Mesothelial cell of epicardium (in vitro differentiated cells): ENCODE measurements at places on chromosomes 13 and 19.

GRCh38 chr19:14004619-14005348 lies 1.3 kb downstream of the RFX1 start:
- no peak for DNase-seq

DNA sequence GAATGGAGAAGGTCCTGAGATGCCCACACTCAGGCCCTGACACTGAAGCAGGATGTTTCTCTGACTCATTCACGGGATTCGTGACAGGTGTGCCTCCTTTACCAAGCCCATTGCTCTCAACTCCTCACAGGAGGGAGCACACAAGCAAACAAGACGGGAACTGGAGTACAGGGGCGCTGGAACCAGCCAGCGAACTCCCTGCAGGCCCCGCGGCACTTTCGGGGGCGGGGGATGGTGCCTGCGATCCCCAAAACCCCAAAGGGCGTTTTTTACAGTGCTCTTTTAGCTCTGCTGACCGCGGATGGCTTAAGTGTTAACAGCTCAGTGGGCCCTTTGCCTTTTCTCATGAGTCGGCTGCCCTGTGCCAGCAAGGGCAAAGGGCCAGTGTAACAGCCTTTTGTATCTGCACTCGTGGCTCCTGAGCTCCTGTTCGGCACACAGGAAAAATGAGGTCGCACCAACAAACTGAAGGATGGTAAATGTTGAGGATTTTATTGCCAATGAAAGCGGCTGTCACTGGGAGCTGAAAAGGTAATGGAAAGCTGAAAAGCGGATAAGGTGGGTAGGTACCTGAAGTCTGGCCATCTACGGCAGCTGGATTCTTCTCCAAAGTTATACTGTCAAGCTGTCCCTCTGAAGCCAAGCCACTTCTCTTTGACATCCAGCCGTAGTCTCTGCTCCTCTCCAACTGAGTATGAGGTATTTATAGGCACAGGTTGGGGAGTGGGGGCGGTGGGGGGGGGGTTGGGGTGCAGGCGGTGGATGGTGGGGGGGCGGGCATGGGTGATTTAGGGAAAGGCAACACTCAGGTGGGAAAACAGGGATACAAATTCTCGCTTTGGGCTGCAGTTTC lies 65.0 kb upstream of the TRPC4 start:
- no peak for DNase-seq

DNA sequence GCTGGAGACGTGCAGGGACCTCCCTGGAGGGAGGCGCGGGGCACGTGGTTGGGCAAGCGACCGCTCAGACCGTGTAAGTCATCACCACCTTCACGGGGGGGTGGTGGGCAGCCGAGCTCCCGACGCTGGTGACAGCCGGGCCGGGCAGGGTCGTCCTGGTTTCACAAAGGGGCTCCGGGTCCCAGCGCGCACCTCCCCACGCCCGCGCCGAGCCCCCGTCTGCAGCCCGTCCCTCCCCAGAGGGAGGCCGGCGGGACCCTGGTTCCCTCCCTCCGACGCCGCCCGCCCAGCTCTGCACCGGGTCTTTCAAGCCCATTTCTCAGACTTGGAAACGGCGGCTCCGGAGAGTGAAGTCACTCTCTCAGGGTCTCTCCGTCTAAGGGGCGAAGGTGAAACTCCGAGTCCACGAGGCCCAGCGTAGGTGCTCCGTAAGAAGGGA lies 729 bp upstream of the ARID3A start:
- no peak for DNase-seq

DNA sequence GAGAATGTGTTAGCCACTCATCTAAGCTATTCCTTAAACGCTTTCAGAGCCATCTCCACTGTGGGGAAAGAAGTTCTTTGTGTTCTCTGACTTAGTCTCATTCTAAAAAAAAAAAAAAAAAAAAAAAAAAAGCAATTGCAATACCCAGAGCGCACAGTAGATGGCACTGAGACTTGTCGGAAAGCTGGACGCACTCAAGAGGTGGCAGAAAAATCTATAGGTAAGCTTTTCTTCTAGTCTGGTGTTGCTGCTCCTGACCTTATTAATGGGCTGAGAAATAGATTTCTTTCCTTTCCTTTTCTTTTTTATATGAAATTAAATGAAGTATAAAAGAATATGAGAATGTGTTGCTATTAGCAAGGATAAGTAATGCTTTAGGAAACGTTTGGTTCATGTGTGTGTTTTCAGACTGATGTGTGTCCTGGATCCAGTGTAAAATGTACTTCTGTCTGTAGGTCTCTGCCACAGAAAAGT lies 4.7 kb upstream of the GJB2 start:
- DNase-seq, result no peak

DNA sequence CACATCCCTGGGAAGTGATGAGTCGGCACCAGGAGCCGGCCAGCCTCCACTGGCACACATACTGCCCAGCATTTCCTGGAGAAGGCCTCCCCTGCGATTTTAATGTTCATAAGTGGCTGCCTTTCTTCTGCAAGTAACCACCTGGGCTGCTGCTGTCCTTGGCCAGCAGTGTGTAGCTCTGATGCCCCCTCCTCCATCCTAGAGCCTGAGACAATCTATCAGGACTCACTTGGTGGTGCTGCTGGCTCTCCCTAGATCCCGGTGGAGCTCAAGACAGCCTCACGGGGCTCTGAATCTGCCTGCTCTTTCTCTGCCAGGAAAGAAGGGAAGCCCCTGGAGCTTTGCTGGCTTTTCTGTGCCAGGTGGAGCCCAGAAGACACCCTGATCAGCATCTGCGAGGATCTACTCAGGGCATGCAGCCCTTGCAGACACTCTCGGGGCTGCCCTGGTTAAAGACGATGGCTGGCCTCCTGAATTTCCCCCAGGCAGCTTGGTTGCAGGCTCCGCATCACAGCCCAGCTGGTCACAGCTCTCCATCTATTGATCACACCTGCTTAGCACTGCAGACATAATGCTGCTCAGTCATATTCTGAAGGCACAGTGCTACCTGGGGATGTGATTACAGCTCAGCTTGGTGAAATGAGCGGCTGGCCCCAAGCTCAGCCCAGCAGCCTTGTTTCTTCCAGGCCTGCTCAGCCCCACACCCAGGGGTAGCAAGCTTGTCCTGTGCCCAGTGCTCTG lies 122.3 kb downstream of the ZDHHC20 start:
- DNase-seq, result no peak

GRCh38 chr13:59358014-59358413 lies 805.7 kb downstream of the DIAPH3 start:
- no peak for DNase-seq

DNA sequence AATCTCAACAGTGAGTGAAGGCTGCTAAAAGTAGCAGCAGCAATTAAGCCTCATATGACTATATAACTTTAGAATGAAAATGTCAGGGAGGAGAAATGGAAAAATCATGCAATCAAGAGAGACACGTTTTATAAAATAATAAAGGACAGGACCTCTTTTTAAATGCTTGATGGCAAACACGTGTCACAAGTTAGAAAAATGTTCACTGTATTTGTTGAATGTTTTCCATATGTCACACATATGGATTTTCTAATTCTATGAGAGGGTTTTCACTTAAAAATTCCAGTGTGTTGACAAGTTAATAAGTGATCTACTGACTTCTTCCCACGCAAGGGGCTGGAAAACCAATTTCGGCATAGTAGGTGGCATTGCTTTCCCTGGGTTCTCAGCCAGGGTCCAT lies 27.7 kb upstream of the KCTD12 start:
- DNase-seq, result no peak

DNA sequence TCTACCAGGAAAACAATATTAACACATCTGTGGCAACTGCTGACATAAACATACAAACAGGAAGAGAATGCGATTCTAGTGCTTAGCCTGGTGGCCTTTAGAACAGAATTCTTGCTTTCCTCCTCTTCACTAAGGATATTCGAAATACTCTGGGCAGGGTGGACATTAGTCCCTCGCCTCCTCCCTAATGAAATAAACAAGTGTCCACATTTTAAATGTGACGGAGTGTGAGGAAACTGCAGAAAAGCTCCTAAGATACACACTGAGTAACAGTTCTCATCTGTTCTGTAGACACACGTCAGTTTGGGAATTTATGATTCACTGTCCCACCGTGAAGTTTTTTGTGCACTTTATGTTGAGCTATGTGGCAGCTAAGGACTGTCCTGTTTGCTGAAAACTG lies 639 bp downstream of the STARD13 start:
- no peak for DNase-seq

- no peak for DNase-seq
Measured at GRCh38 chr19:53462861-53463260, 4.7 kb upstream of the ZNF813 start.

DNA sequence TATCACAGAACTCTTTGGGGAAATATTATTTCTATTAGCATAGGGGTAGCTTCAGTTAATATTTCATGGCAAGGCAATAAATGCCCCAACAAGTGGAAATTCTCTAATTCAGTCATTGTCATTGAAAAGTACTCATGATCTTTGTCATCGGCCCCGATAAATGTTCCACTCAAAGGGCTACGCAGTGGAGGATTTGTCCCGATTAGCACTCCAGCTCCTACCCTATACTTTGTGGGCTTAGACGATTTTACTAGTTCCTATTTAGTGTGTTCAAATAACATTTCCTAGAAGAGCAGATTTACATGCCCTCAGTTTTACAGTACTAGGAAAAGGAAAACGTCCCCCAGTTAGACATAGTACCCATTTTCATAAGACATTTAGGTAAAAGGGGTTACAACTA lies 38.0 kb upstream of the ATP12A start:
- no peak for DNase-seq

- DNase-seq, result no peak
Measured at GRCh38 chr19:29268721-29269393, 55.9 kb upstream of the UQCRFS1 start.

DNA sequence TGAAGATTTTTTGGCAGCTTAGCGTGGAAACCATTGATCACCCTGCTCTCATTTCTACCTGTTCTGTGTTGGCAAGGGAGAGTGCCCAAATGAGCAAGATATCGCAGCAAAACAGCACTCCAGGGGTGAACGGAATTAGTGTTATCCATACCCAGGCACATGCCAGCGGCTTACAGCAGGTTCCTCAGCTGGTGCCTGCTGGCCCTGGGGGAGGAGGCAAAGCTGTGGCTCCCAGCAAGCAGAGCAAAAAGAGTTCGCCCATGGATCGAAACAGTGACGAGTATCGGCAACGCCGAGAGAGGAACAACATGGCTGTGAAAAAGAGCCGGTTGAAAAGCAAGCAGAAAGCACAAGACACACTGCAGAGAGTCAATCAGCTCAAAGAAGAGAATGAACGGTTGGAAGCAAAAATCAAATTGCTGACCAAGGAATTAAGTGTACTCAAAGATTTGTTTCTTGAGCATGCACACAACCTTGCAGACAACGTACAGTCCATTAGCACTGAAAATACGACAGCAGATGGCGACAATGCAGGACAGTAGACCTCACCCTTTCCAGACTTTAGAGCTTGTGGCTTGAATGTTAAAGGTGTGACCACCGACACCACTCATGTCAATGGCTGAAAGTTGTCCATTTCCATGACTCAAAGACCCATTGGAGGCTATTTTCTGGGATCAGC lies 5.8 kb downstream of the CEBPG start:
- no peak for DNase-seq

DNA sequence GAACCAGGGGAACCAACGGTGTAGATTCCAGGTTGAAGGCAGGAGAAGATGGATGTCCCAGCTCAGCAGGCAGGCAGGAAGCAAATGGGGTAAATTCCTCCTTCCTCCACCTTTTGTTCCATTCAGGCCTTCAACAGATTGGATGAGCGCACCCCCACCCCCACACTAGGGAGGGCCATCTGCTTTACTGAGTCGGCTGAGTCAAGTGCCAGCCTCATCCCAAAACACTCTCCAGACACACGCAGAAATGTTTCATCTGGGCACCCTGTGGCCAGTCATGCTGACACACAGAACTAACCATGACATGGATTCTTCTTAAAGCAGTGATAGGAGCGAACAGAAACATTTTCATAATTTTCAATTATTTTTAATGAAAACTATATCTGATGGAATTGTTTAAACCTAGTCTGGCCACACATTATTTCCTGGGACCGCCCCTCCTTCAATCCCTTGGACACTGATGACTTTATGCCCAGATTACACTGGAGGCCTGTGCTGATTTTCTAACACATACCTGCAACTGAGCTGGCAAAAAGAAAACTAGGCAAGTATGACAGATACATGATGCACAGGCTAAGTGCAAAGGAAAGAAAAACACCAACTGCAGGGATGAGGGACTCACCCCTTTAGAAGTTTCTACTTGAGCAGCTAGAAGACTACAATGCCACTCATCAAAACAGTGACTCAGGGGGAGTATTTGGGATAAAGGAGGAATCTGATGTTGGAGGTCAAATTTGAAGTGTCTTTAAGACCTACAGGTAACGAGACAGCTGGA lies 154.2 kb downstream of the TNFRSF19 start:
- DNase-seq, result no peak

- no peak for DNase-seq
Measured at GRCh38 chr19:34269968-34270621, 15.7 kb downstream of the GARRE1 start.

DNA sequence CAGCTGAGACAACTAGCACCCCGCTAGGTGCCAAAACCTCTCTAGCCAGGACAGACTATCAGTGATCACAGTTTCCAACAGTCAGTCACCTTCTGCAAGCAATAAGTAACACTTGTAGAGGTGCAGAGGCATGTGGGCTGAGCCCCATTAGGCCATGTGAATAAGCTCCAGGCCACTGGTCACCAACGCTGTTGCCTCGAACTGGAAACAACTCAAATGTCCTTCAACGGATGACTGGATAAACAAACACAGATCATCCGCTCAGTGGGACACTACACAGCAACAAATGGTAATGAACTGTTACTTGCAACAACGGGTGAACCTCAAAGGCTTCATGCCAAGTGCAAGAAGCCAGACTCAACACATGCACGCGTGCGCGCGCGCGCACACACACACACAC lies 27.5 kb upstream of the TMEM160 start:
- DNase-seq, result no peak

DNA sequence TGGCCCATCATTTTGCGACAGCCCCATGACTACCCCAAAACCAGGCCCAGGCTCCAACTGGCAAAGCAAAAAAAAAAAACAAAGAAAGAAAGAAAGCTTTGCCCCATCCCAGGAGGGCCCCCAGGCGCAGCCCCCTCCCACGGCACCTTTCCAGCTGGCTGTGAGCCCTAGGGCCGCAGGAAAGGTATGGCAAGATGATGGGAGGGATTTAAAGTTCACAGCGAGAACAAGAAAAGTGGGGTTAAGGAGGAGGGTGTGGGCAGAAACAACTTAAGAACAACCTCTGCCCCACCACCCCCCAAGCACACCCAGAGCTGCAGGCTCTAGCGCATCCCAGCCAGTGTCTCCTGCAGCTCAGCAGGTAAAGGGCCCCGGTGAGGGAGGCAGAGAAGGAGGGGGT lies at the start of gene CYP2F1:
CYP2F1 (plus strand) TSS at position 301 of the 400 bp plus-strand sequence. CDS start 1,757 bp downstream, outside the sequence.
- DNase-seq, result no peak

- no peak for DNase-seq
Measured at GRCh38 chr13:50208826-50209335, 193.6 kb downstream of the KCNRG start.

GRCh38 chr13:39282400-39282972 lies 244.2 kb downstream of the NHLRC3 start:
- DNase-seq, result no peak

DNA sequence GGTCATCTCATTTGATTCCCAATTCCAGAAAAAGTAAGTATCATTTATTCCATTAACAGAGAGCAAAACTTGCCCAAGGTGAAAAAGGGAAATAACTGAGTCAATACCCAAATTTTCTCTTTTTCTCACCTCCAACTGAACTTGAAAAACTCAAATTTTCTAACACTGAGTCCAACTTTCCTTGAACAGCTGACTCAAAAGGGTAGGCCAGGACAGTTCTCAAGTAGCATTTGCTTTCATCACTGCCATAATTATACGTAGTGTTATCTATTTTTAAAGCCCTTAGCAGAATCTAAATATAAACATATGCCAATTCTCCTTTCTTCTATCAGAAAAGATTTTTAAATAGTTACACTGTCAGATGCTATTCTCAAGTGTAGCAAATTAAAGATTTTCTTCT lies 3.5 kb downstream of the N4BP2L2 start:
- DNase-seq, result no peak

- DNase-seq, result no peak
Measured at GRCh38 chr13:20174656-20175405, 14.0 kb upstream of the GJA3 start.
